ENCODE measurements at places on chromosomes 3 and 15. TPM values are rescaled to one million over a fixed set of nuclear protein-coding genes. Genes with fewer than 3 reads are reported as not detected.
A peak's percentile ranks its signal among the peaks of the same experiment; 100 is the strongest.

DNA sequence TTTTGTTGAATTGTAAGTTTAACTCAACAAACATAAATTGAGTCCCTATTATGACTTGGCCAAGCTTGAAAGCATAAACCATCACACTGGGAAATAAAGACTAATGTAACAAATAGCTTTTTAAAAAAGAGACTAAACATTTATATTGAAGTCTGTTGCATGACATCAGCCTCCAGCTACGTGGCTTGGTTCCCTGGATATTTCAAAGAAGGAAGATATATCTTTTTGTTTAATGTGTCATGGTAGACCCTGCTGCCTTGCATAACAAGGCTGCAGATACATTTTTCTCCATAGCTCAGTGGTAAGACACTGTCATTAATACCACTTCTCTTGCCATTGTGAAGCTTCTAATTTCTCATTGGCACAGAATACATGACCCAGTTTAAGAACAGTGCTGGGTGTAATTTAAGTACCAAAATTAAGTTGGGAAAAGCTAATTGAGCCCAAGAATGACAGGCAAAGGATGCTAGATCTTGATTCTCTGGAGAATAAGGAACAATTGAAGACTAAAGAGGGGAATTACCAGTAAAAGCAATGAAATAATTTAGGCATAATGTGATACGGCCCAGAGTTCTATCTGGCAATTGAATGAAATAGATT lies 14.0 kb downstream of the RCN2 start:
- DNase-seq: no peak

PPCDC gene
- 7.2 TPM for total RNA-seq

DNA sequence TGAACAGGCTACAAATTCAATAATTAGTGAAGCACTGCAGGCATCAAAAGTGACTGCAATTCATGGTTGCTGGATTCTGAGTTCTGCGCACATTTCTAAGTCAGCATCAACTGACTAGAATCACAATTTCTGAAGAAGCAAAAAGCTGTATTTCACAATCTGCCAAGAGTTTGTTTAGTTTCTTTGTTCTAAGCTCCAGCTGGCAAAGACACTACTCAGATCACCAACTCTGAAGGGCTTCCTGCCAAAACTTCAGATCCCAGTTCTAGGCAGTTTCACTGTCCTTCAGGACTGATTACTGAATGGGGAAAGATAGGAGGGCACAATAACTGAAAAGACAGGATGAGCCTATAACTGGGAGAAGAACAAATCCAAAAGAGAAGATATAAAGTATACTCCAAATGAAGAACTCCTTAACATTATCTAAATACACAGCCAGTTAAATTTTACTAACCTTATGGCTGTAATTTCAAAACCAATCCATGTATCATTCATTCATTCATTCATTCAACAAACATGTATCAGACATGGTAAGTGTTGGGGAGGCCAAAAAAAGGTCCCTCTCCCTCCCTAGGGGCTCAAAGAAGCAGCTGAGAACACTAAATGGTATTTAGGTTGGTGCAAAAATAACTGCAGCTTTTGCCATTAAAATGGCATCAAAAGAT lies 17.1 kb downstream of the TJP1 start:
- peak; percentile 56 for DNase-seq

DNA sequence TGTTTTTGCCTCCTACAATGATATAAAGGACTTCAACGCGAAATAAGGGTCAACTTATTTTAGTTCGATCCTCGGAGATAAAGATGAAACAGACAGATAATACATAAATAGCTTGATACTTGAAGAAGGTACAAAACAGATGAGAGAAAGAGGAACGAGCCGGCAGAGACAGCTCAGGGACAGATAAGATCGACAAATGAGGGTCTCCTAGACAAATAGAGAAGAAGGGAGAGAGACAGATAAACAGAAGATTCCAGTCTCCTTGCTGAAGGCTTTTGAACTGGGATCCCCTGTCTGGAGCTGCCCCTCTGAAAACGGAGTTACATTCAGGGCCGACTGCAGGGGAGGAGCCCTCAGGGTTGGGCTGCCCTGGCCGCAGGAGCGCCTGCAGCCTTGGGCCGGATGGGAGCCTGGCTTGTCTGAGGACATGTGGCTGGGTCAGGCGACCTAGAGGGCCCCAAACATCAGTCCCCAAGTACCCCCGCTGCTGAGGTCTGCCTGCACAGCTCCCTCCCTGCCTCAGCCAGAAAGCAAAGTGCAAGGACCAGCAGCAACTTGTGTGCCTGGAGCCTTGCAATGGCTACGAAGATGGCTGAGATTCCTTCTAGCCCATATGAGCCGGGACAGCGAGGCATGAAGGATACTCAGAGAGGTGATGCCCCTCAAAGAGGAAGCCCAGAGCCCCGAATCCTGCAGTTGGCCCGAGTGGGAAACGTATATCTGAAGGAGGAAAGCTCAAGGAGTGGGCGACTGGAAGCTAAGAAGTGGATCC lies 926 bp upstream of the SKOR1 start:
- no peak for DNase-seq

TP63 gene
- total RNA-seq: 0.16 TPM

DNA sequence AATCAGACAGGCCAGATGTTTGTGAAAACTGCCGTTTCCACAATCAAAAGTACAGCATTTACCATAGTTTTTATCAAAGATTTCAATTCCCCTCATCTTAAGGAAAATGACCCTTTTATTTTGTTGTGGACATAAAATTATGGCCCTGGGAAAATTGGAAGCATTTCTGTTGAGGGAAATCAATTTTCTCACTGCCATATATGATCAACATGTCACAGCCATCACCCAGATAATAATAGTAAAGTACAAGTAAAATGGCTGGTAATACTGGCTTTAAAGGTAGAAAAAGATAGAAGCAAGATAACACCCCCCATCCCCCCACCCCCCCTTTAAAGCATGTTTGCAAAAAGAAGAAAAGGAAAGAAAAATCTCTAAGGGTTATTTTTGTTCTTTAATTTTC lies 311.7 kb downstream of the WDR72 start:
- no peak for DNase-seq

- no peak for DNase-seq
These were observed 40.1 kb downstream of the ANAPC13 start for GRCh38 chr3:134445636-134446035.

MORC1 gene
- 0.31 TPM for total RNA-seq

CAMK2N2 gene
- 3.4 TPM for total RNA-seq

DNA sequence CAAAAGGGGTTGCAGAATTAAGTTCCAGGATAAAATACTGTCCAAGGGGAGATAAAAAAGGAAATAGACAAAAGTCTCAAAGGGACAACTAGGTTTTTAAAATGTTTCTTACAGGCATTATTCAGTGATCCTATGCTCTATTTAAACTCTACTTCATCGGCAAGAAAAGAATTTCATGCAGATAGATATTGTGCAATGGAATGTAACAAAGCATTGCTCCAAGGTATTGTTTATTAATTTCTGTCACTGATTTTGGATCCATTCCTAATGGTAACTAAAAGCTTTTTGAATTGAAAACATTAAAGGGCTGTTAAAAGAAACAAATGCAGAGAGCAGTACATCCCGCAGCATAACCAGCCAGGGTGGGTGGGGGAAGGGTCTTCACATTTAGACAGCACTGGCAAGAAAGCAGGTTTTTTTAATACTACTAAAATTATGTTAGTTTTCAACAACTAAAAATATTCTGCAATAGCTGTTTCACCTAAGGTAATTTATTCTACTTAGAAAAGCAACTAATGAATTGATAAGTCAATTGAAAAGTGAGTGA lies 82.9 kb downstream of the THBS1 start:
- no peak for DNase-seq

PLIN1 gene
- total RNA-seq: 0.47 TPM

- no peak for DNase-seq
These were observed 15.2 kb downstream of the TSEN2 start for GRCh38 chr3:12499474-12499873.

NAALADL2 gene
- 10.6 TPM for total RNA-seq

DNA sequence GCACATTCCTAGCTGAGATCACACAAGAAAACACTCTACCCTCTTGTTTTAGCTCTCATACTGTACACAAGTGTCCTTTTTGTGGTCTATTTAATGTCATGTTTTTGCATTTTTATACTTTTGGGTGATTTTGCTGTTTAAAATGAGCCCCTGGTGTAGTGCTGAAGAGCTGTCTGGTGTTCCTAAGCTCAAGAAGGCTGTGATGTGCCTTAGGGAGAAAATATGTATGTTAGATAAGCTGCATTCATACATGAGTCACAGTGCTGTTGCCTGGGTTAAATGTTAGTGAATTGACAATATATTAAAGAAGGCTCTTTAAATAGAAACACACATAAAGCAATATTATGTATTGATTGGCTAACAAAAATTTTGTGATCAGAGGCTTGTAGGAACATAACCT lies 387.4 kb upstream of the C2CD4B start:
- DNase-seq: no peak

GRCh38 chr3:43212914-43213611 lies 73.3 kb upstream of the SNRK start:
- no peak for DNase-seq

GRCh38 chr15:27468151-27468591 lies 497.2 kb downstream of the GABRG3 start:
- no peak for DNase-seq

EPHB1 gene
- total RNA-seq: 20.1 TPM

DNA sequence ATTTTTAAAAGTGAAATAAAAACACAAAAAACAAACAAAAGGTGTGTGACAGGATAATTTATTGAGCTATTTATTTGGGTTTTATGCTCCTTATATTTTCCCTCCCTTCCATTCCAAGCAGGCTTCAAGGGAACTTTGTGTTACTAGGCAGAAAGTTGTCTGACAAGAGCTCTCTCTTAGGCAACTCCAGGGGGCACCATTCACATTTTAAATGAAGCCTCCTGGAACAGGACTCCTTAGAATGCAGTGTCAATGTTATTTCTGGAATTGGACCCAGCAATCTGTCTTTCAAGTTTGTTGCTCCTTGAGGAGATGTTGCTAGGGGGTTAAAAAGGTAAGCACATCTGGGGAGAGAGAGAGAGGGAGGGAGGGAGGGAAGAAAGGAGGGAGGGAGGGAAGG lies 5.4 kb upstream of the RFX7 start:
- no peak for DNase-seq

GRCh38 chr15:54033869-54034458 lies 55.7 kb downstream of the UNC13C start:
- no peak for DNase-seq

DNA sequence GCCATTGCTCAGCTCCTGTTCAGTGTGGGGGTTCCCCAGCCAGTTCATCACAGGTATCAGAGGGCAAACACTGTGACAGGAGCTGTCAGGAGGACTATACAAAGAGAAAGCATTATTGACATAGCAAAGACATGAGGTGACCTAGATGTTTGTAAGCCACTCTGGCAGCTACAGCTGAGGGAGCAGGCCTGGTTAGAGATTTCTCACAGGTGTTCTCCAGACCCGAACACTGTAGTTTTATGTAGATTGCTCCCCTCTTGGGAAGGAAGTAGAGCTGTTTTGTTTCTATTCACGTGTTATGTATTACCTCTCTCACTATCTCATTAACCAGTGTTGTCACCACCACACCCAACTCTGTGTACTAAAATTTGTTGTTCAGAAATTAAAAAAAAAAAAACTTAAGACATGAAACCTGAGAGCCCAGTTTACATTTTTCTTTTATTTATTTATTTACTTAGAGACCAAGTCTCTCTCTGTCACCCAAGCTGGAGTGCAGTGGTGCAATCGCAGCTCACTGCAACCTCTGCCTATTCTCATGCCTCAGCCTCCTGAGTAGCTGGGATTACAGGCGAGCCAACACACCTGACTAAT lies 123.7 kb downstream of the RBPMS2 start:
- DNase-seq: no peak

- DNase-seq: no peak
These were observed 278.0 kb downstream of the ZBBX start for GRCh38 chr3:167102071-167102470.

PLS1 gene
- total RNA-seq: 3.1 TPM

C3orf22 gene
- total RNA-seq: not detected

DNA sequence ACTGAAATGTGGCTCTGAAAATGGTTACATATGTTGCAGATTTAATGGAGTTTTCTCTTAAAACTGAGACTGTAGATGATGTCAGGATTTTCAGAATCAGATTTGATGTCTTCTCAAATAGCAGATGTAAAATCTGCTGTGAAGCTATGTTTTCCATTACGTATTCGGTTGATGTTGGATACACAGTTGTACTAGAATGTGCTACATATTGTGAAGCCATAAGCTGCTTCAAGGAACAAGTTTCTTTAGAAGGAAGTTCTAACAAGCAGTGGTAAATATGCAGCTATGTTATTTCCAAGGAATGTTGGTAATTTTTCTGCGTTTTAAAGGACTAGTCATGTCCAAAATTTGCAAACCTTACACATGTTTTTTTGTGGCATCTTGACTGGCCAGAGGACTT lies 197.7 kb downstream of the RBMS3 start:
- no peak for DNase-seq

DNA sequence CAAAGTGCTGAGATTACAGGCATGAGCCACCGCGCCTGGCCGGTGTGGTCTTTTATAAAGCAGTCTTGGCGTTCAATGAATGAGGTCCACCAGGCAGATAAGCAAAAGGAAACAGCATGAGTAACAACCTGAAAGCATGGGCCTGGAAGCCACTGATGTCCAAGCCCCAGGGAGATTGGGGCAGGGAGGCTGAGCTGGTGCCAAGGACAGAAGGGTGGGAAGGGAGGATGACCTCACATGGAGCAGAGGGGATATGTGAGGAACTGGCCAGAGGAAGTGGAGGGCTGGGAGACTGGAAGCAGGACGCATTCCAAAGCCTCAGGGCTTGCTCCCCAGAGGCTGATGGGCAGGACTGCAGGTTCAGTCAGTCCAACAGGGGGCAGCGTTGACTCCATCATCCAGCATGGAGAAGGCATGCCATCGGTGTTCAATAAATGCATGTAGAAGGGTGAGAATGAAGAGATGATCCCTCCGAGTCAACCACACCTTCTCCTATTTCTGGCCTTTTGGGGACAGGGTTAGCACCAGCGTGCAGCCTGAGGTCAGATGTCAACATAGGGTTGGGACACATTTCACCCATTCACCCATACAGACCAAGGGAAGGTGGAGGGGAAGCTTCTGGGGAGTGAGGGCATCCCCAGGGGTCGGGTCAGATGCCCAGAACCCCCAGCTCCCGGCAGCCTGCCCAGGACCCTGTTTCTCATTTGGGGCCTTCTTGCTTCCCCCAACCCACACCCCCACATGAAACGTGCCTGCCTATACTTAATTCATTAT lies 14.8 kb downstream of the MYL3 start:
- no peak for DNase-seq

KLF15 gene
- 2.8 TPM for total RNA-seq

USP3 gene
- 86.4 TPM for total RNA-seq

DNA sequence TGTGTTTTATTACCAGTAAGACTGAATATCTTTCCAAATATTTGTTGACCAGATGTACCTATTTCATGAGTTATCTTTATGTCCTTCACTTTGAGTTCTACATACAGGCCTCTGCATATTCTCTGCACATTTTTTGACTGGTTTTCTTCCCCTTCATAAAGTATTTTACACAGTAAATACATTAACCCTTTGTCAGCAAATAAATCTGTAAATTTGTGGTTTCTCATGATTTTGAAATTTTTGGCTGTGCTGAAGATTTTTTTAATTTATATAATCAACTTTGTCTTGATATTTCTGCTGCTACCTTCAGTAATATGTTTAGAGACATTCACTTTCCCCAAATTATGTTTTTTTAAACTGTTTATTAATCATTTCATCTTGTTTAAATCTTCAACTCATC lies 50.5 kb downstream of the WNT5A start:
- no peak for DNase-seq

GRCh38 chr3:155807823-155808222 lies 1.7 kb upstream of the C3orf33 start:
- no peak for DNase-seq

GRCh38 chr3:138369151-138369900 lies 20.9 kb downstream of the MRAS start:
- no peak for DNase-seq

GRCh38 chr15:61115679-61116078 lies 113.4 kb downstream of the RORA start:
- DNase-seq: no peak

Data from occipital lobe (tissue), 3 donors.